Panc1 (cell line): ENCODE measurements at places on chromosomes 12 and 14.

DNA sequence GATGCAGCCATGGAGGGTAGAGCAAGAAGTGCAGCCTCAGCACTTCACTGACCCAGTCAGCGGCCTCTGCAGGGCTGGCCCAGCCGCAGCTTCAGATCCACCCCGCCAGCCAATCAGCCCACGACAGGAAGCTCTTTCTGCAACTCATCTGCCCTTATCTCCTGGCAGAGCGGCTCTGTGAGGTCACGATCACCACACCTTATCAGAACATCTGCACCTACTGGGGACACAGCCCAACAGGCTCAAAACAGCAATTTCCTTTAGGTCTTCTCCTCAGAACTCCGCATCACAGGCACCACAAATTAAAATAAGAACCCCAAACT is 287.3 kb downstream of the BCL11B start:
- DNase-seq: no peak

GRCh38 chr12:66709457-66709773 is 30.5 kb upstream of the GRIP1 start:
- DNase-seq: no peak

GRCh38 chr12:120799243-120800045 is 73.8 kb downstream of the ACADS start:
- no peak for DNase-seq

GRCh38 chr14:85479771-85480170 is 50.2 kb upstream of the FLRT2 start:
- no peak for DNase-seq

GRCh38 chr12:43501703-43502102 is 50.3 kb downstream of the ADAMTS20 start:
- no peak for DNase-seq
